ENCODE measurements at places on chromosomes 3 and 15. TPM values are rescaled to one million over a fixed set of nuclear protein-coding genes. Genes with fewer than 3 reads are reported as not detected.

The ZNF501 gene
- total RNA-seq, result 9.5 TPM

The TLR9 gene
- 0.13 TPM for total RNA-seq

The RTP1 gene
- not detected for total RNA-seq

The IL17RE gene
- 1.4 TPM for total RNA-seq

The AMOTL2 gene
- 259 TPM for total RNA-seq

The PROS1 gene
- total RNA-seq, result 59.1 TPM

The GRIP2 gene
- 1.6 TPM for total RNA-seq

The CELF6 gene
- 0.39 TPM for total RNA-seq

The ESYT3 gene
- 2.2 TPM for total RNA-seq

The MYLK gene
- 290 TPM for total RNA-seq

The GOLGA8T gene
- not detected for total RNA-seq

The CILP gene
- total RNA-seq, result 4.6 TPM

The LRRC31 gene
- not detected for total RNA-seq

The EIF5A2 gene
- 9.2 TPM for total RNA-seq

The CCDC33 gene
- total RNA-seq, result not detected

The GLCE gene
- total RNA-seq, result 14.9 TPM

The IQSEC1 gene
- total RNA-seq, result 40.9 TPM

The ABI3BP gene
- total RNA-seq, result 728 TPM

The DUOXA2 gene
- total RNA-seq, result not detected

The SV2B gene
- under 0.01 TPM for total RNA-seq

The IP6K2 gene
- 47.2 TPM for total RNA-seq

The FBXO40 gene
- not detected for total RNA-seq

The ANP32A gene
- total RNA-seq, result 40.5 TPM

The ZNF385D gene
- total RNA-seq, result 26.8 TPM

The SLC22A13 gene
- total RNA-seq, result 0.86 TPM

The KLHL40 gene
- total RNA-seq, result not detected

The OR5K3 gene
- not detected for total RNA-seq

The NOX5 gene
- 0.26 TPM for total RNA-seq

The HPS3 gene
- 50.6 TPM for total RNA-seq

The VIPR1 gene
- total RNA-seq, result not detected

The NRROS gene
- total RNA-seq, result 1.4 TPM

The PPP1R14D gene
- not detected for total RNA-seq

The SCAMP2 gene
- 34.6 TPM for total RNA-seq

The TMC3 gene
- total RNA-seq, result not detected

The NISCH gene
- 70.3 TPM for total RNA-seq

The GPR160 gene
- 0.26 TPM for total RNA-seq

Measured in articular chondrocyte of knee joint (primary cell).